Inflammatory macrophage (primary cell): ENCODE measurements at places on chromosomes 6 and 20.
A peak's percentile ranks its signal among the peaks of the same experiment; 100 is the strongest.

- DNase-seq, result peak; percentile 29
Measured at GRCh38 chr6:81787313-81788068, 35.0 kb upstream of the TENT5A start.

DNA sequence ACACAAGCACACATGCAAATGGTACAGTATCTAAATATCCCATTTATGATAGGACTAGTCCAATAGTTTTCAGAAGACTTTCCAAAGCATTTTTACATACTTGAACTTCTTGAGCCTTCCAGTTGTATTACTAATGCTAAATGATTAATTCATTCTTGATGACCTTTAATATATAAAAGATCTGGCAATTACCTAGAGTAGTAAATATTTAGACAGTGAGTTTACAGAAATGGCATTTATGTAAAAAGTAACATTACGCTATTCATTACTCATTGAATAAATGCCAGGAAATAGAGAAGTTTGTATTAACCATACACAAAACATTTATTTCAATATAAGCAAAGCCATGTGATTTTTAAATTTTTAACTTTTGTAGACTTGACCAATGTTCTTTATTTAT is 158.8 kb downstream of the DST start:
- DNase-seq, result no peak

DNA sequence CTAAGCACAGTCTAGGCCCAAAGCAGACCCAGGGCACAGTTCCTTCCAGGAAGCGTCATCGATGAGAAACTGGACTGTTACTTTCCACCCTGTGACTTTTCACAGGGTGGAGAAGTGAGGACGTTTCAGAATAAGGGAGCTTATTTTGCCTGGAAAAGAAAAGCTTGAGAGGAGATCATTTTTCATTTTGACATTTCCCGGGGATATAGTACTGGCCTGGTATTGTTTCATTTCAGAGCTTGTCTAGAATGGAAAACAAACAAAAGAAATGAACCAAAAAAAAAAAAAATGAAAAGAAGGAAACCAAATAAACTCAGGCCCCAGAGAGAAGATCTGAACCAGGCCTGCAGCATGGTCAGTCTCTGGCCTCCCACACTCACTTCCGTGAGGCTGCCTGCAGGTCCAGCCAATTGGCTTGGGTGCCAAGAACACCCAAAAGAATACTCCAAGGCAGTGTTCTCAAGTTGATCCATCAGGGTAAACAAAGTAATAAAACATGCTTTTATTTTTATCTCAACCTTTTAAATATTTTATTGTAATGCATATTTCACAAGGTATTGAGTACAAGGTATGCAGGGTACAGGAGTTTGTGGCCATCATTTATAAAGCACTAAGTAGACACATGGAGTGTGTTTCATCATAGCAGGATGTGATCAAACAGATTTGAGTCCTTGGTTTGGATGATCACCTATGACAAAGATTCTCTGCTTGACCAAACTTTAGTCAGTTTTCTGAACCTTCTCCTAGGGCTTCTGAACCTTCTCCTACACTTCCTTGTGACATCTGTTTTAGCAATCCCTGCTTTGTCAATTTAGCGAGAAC is 176.9 kb upstream of the GGTLC1 start:
- no peak for DNase-seq

- DNase-seq, result no peak
Measured at GRCh38 chr20:50356525-50356885, 153.7 kb upstream of the PTPN1 start.

GRCh38 chr20:48230216-48230615 is 444.9 kb upstream of the SULF2 start:
- no peak for DNase-seq

GRCh38 chr6:26204332-26205160 is 117.3 kb downstream of the HFE start:
- peak; percentile 96 for DNase-seq

DNA sequence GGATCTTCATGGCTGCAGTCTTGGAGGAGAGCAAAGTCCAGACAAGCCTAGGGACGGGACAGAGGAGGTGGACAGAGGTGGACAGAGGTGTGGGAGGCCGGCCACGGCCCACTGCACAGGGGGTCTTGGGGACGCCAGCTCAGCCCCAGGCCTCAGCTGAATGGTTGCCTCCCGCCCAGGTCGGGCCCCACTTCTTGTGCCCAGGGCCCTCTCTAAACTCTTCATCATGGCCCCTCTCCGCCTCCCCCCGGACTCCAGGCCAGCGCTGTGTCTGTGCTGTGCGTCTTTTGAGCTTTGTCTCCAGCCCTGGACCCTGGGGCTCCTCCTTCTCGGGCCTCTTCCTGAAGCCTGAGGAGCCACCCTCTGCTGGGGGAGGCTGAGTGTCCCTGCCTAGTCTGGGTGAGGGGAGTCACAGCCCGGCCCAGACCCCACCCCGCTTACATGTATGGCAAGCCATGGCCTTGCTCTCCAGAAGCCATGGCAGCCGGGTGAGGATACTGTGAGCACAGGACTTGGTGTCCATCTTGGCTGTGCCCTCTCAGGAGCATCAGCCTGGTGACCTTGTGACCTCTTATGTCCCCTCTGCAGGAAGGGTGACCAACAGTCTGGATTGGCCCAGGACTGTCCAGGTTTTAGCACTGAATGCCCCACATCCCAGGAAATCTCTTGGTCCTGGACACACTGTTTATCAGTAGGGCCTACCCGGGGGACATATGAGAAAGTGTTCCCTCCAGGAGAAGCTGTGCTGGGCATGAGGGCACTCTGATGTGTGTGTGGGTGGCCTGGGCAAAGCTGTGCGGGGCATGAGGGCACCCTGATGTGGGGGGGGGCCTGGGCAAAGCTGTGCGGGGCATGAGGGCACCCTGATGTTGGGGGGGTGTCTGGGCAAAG is 9.4 kb upstream of the NPBWR2 start:
- no peak for DNase-seq

DNA sequence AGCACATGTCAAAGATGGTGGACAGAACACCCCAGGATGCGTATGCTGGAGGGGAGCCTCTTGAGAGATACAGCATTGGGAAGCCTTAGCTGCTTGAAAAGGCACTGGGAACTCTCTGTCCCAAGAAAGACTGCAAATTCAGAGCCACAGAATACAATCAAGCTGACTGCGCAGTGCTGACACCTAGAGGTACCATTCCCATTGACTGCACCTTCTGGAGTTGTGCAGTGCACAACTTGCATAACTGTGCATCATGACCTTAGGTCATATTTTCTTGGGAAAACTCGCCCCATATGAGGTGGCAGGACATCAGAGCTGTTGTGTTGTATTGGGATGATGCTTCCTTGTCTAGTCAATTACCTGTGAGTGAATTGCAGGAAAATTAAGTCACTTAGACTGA is 646.5 kb upstream of the NOX3 start:
- no peak for DNase-seq

GRCh38 chr6:52667572-52667971 is 3.3 kb upstream of the TMEM14A start:
- peak; percentile 35 for DNase-seq

DNA sequence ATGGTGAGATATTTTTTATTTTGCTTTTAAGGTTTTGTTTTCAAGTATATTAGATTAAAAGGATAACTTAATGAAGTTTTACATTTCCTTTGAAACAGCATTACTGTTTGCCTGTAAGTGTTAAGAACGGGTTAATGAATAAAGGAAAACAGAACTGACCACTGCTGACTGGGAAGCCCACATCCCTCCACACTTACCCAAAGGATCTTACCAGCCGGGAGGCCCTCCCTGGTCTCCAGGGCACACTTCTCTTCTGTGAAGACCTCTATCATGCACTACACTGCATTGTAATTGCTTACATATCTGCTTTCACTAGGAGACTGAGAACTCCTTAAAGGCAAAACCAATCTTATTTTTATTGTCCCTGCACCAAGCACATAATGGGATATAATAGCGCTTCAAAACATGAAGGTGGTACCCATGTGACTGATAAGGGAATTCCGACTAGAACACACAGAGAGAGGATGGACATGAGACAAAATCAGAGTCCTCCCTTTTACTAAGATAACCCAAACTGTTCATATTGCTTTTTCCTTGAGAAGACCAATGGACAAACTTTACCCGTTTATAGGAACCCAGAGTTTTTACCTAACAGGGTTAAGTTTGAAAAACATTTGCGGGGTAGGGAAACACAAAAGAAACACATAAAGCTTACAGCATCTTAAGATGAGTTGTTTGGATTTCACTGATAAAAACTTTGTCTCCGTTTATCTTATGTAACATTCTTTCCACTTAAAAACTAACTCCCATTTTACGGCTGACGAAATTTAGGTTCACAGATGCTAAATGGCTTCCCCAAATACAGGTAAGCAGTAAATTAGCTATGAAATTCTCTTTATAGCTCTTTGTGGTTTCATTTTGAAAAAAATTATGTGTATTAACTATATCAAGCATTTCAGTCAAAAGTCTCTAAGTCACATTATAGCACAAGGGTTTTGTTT is 8.7 kb downstream of the EZR start:
- DNase-seq, result no peak

DNA sequence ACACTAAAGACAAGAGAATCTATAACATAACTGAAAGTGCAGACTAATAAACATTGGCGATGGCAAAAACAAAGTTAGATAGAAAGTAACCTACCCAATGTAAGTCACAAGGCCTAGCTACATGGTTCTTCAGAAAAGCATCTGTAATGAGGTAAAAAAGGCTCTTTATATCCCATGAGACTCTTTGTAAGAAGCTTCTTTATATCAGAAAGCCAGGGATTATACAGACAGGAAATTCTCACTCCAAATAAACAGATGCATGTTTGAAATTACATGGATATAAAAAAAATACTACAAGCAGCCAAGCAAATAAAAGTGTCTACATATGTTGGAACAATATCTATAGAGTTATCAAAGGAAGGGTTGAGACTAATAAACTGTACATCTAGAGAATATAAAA is 284.9 kb upstream of the NRSN1 start:
- no peak for DNase-seq

DNA sequence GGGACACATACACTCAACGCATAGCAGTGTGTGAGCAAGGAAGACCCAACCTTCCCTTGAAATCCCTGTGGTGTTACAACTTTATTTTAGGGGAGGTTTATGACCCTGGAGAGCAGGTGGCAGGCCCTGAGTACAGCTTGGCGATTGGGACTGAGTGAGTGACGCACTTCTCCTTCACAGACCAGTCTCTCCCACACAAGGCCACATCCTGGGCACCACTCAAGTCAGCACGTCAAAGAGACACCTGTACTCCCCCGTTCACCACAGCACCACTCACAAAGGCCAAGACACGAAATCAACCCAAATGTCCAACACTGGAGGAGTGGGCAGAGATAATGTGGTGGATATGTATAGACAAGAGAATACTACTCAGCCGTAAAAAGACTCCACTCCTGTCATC is 57.0 kb upstream of the FRMD1 start:
- no peak for DNase-seq

- no peak for DNase-seq
Measured at GRCh38 chr6:137729866-137730629, 137.0 kb upstream of the TNFAIP3 start.

DNA sequence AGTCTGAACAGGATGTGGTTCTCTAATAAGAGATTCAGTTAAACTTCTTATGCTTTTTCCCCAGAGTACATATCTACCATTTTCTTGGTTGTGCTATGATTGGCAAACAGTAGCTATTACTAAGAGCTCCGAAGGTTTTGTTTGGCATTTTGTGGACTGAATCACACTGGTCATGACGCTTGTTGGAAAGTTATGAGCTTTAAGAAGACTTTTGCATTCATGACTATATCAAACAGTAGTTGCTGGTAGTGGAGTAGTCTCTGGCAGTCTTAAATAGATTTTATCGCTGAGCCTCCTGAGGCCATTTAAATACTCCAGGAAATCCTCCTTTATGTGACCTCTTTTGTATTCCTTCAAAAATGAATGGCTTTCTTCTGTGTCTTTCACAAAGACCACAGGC is 40.8 kb downstream of the CCDC170 start:
- DNase-seq, result no peak

GRCh38 chr20:53495398-53496092 is 98.1 kb downstream of the ZNF217 start:
- peak; percentile 65 for DNase-seq

- no peak for DNase-seq
Measured at GRCh38 chr6:3997177-3997770, 81.7 kb downstream of the FAM217A start.

DNA sequence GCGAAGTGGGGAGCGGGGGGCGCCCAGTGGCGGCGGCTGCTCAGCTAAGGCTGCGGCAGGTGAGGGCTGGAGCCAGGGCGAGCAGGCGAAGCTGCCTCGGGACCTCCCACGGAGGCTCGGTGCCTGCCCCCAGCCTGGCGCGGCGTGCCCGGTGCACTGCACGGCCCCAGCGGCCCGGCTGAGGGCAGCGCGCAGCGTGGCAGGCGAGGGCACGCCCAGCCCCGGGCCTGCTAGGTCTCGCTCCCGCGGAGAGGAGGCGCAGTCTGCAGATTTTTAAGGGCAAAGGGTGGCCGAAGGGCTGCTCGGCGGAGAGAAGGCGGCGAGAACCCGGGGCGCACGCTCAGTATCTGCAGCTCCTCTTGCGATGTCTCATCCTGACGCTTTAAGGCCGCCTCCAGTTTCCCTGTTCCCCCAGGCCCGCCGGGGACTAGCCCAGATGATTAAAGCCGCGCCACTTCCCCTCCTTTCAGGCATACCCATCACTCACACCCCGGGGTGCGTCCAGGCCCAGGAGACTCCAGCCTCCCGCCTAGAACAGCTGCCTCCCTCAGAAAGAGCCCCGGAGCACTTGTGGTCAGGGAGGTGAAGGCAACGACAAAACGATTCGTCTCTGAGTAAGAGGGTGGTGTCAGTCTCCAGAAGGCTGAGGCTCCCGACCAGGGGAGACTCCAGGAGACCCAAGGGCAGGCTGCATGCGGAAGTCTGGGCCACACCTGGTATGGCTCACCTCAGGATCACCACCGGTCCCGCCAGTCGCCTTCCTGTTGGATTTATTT is at the start of gene FERMT1:
Gene FERMT1, minus strand, starts transcription at position 158 of the 776 bp plus-strand sequence. CDS start 3,476 bp downstream, outside the sequence.
- DNase-seq, result peak; percentile 63

- DNase-seq, result no peak
Measured at GRCh38 chr6:161639772-161640171, 365.9 kb upstream of the AGPAT4 start.

DNA sequence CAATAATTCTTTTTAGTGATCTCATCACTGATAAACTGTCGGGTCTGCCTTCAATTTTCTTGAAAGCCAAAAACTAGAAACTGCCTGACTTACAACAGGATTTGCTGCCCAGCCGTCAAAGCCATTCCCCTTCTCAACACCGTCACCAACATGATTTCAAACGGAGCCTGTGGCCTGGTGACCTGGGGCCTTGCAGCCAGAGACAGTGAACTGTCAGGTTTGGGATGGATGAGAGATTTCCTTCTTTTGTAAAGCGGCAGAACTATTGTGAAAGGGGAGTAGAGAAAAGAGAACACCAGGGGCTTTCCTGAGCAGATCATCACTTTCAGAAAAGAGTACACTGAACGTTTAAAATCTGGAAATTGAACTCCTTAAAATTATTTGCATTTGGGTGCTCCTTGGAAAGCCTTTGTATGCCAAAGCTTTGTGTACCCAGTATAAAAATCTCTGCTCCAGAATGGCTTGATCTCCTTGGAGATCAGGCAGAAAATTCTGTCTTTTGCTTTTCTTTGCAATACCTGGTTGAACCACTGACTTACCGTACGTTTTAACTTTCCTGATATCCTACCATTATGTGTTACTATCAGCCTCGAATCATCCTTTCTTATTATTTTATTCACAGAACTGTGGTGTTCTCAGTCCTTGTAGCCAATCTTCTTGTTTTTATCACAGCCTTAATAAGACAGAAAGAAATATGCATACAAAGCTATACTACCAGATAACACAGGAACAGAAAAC is 125.2 kb downstream of the PACRG start:
- DNase-seq, result no peak
